CD14-positive monocyte (primary cell): ENCODE measurements at places on chromosomes 2 and 18.

DNA sequence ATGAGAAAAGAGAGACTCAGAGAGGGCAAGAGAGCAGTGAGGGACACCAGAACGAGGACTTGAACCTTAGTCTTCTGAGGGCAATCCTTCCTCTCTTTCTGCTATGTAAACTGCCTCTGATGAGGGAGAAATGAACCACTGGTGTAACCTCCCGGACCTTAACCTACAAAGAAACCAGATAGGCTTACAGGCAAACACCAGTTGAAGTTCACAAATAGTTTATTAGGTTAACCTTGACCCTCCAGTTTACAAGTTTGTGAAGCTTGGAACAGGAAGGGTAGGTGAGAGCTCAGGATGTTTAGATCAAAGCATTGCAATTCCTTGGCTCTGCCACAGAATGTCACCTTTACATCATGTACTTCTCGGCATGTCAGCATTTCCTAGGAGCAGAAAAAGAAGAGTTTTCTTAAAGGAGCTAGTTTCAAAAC, 486.4 kb upstream of the SPRED2 start:
- no peak for DNase-seq

DNA sequence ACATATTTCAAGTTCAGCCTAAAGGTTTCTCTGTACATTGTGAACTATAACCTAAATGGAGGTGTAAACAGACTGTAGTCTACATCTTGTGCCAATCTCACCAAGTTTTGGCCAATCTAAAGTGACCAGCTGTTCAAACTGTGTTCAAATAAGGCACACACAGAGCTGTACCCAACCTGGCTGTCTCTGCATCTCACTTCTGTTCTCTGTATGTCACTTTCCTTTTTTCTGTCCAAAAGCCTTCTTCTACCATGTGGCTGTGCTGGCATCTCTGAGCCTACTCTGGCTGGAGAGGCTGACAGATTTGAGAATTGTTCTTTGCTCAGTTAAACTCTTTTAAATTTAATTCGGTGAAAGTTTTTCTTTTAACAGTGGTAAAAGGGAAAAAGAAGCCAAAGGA, 817.9 kb downstream of the SOCS6 start:
- DNase-seq, result no peak

DNA sequence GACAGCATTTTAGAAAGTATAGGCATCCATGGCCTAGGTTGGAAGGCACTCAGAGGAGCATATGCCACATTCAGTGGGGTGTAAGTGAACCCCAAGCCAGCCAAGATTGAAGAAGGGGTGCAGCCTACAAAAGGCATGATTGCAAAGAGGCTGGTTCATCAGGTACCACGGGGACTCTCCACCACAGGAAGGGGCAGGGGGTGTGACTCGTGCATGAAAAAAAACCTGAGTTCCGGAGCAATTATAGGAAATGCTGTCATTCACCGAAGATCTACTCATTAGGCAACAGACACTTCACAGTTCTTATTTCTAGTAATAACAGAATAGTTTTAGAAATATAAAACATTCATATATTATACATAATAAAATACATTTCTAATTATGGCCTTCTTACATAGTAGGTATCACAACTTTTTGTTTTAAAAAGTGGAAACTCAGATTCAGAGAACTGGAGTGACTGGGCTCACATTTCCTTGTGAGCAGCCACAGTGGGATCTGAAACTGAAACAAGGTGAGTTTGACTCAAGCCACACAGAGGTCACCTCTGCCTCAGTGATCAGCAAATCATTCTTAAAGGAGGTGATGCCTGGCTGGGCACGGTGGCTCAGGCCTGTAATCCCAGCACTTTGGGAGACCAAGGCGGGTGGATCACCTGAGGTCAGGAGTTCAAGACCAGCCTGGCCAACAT, 188.4 kb upstream of the GYPC start:
- DNase-seq, result no peak

DNA sequence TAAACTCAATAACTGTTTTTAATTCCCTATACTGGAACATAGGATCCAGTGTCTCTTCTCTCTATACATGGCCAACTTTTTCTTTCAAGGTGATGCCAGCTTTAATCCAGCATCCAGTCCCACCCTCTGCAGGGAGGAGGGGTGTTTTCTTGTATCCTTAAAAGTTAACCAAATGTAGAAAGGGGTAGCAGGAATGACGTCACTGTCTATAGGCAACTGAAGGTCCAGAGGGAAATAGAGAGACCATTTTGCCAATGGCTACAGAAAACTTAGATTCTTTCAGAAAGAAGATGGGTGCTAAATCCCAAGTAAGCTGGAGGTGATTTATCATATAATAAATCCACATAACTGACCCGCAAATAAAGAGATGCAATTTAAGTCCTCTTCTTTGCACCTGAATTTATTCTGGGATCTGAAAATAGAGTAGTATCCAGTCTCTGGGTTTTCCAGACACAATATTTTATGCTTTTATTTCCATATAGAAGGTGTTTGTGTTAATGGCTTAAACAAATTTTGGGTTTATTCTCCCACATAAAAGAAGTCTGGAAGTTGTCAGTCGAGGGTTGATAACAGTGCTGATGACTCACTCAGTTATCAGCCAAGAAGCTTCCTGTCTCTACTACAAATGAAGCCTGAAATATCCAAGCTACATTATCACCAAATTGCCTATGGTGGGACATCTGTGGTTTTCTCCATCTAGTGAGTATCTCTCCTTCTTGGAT, 5.7 kb upstream of the DNER start:
- no peak for DNase-seq

GRCh38 chr2:43269074-43269572, 42.7 kb upstream of the ZFP36L2 start:
- DNase-seq, result peak; percentile 51

GRCh38 chr2:149442346-149442745, 112.0 kb downstream of the LYPD6 start:
- DNase-seq, result no peak

DNA sequence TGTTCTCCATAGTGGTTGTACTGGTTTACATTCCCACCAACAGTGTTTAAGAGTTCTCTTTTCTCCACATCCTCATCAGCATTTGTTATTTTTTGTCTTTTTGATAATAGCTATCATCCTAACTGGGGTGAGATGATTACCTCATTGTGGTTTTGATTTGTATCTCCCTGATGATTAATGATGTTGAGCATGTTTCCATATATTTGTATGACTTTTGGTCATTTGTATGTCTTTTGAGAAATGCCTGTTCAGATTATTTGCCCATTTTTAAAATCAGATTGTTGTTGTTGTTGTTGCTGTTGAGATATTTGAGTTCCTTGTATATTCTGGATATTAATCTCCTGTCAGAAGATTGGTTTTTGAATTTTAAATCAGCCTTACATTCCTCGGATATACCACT, 147.5 kb downstream of the NCOA1 start:
- no peak for DNase-seq

DNA sequence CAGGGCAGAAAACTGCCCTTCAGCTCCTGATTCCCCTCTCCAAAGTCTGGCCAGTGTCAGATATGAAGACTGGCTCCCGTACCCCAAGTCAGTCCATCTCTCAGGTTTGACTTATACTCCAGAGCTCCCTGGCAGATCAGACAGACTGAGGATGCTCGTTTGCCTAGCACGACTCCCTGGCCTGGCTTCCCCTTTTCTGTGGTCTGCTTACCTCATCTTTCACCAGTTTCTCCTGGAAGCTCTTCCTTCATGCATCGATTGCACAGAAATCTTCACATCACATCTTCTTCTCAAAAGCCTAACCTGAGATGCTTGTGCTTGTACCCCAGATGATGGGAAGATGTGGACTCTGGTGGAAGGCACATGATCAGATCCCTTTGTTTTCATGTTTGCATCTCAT, 387.9 kb upstream of the POU3F3 start:
- DNase-seq, result peak; percentile 35

DNA sequence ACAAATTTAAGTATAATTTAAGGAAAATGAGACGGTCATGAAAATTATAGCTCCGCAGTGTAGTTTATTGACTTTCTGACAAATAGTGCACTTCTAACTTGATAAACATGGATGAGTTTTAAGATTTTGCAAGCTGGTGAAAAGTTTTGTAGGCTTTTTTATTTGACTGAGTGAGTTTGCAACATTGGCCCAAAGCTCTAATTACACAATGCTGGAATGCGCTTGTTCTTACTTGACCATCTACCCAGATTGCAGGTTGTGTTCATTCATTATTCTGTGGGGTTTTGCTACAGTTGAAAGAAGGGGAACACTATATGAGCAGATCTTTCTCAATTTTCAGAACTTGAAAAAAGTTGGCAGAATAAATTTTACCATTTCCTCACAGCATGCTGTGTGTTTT, 13.5 kb downstream of the SPOPL start:
- no peak for DNase-seq

DNA sequence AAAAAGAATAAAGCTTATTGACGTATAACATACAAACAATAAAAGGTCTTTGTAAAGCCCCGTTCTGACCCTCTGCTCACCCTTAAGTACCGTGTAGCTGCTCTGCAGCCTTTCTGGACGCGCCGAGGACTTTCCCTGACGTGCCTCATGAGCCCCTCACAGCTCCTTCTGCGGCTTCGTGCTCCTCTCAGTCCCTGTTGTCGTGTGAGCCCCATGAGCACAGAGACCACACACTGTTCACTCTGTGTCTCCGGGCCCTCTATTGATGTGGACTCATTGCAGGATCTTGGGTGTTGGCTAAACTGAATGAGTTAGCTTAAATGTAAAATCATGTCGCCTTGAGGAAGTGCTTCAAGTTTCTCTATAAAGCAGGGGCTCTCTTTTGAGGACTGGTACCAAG, 43.6 kb upstream of the INHBB start:
- no peak for DNase-seq

GRCh38 chr2:237208373-237209260, 122.9 kb downstream of the COPS8 start:
- DNase-seq, result no peak

- DNase-seq, result no peak
Observed at GRCh38 chr18:5891854-5892215, 3.5 kb downstream of the TMEM200C start.

GRCh38 chr2:77807531-77808215, 285.5 kb upstream of the LRRTM4 start:
- DNase-seq, result no peak
